Stimulated activated CD8-positive, alpha-beta memory T cell treated with anti-CD3 and anti-CD28 coated beads, Interleukin-15, amount 100 ng/mL, for 48 hours (primary cell): ENCODE measurements at places on chromosomes 11 and 22.

DNA sequence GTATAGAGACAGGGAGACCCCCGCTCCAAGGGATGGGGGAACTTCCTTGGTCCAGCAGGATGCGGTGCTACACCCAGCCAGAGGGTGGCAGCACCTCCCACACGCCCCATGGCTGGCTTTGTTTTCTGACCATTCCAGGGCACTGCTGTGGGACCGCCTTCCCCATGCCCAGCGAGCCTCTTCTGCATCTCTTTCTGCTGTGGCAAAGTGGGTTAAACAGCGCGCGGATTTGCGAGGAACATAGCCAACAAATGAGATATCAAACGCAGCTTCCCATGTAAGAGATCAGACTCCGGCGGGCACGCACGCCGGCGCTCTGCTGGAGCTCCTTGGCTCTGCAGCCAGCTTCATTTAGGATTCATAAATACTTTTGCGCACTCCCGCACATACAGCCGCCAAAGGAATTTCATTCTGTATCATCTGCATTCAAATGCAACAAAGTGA, 485.8 kb upstream of the CADM1 start:
- DNase-seq: no peak

DNA sequence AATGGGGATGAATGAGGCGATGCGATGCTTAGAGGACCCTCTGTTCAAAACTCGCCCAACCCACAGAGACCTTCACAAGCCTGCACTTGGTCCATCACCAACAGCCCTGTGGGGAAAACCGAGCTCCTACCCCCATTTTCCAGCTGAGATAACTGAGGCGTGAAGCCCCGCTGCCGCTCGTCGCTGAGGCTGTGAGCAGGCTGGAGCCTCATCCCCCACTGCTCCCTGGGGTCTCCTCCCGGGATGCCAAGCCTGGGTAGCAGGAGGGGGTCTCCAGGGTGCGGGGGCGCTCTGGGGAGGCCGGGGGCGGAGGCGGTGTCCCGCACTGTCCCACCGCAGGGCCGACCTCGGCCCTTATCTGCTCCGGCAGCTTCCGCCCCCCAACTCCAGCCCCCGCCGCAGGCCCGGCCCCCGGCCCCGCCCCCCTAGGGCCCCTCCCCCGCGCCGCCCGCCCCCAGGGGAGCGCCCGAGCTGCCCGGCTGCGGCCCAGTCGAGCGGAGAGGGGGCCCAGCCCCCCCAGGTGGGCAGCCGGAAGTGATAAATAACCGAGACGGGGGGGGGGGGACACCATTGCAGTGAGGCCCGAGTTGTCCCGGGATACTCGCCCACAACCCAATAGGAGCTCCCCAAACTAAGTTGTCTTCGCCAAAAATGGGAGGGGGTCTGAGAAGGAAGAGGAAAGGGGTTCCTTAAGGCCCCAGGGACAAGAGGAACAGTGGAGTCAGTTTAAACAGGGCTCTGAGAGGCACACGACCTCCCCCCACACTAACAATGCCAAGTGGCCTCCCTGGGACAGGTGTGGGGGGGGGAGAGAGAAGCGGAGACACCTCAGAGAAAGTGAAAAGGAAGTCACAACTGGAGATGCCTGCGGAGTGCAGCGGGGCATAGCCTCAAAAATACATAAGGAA, 8.3 kb upstream of the SLC39A13 start:
- no peak for DNase-seq

DNA sequence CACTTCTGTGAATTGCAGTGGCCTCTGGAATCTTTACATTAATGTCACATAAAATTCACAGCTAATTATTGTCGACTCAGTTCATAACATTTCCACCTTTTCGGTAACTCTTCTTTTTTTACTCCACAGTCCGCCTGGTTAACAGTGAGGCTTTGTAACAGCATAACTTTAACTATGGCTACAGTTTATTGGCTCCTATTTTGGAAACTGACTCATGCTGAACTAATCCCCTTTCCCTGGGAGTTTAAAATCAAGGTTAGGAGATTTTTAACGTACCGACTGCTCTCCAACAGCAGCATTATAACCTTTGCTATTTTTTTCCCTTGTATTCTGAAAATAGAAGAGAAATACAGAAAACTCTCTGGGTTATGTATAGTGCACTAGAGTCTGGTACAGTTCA, 3.2 kb upstream of the POGLUT3 start:
- DNase-seq: no peak

GRCh38 chr11:69497221-69497787, 15.8 kb downstream of the LINC01488 start:
- no peak for DNase-seq

DNA sequence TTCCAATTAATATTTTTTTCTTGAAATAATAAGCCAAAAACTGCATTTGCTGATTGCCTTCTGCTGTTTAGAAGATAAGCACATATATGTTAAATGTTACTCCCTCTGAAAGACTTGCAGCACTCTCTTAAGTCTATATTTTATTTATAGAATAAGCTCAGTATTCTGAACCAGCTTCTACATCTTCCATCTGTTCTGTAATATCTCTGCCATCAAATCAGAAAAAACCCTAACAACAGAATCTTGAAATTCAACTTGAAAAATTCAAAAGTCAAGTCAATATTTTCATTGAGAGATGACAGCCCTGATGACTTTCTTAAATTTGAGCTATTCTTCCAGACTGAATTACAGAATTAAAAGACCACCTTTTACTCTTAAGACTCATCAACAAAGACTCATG, 247.9 kb downstream of the NELL1 start:
- no peak for DNase-seq

DNA sequence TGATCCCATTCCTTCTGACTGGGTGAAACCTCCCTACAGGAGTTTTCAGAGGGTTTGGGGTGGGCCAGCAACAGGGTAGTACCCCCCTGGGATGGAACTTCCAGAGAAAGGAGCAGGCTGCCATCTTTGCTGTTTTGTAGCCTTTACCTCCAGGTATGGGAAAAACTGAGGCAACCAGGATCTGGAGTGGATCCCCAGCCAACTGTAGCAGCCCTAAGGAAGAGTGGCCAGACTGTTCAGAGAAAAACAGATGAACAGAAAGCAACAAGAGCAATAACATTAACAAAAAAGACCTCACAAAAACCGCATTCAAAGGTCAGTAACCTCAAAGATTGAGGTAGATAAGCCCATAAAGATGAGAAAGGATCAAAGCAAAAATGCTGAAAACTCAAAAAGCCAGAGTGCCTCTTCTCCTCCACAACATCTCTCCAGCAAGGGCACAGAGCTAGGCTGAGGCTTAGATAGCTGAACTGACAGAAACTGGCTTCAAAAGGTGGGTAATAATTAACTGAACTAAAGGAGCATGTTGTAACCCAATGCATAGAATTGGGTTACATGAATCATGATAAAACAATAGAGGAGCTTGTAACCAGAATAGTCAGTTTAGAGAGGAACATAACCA, 1288.6 kb upstream of the CNTN5 start:
- DNase-seq: no peak

DNA sequence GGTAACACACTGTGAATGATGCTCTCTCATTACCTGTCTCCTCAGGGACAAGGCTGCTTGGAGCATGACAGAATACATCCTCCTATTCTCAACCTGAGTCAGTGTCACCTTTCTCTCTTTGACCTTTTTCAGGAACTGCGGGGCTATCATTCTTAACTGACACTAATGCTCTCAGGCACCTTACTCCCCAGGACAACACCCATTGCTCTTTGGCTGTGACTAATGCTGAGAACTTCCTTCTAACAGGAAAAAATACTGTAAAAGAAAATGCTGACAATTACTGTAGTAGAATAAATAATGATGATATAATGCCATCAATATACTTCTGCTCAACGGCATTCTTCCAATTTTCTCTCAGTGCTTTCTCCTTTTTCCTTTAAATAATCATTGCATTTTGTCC, 2082.7 kb upstream of the RAG2 start:
- no peak for DNase-seq

DNA sequence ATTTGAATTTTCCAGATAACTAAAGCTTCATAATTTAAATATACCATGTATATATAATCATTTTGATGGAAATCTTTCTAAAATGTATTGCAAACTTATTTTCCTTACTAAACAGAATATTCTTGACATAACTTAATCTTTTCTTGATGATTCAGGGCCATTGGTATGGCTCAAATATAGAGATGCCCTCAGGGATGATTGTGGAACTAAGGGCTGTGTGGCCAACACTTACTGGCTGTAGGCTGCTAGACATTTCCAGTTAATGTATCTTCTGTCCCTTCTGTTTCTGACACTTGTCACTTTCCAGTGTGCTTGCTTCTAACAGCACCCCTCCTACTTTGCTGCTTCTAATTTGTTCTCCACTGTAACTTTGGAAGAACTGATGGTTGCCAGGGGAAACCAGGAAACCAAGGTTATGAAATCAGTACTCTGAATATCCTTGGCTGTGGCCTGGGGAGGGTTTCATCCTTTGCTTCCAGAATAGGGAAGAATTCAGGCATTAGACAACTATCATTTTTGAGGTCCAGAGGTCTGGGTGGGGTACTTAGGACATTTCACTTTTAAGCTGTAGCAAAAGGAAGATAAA, 697.2 kb downstream of the ETS1 start:
- no peak for DNase-seq

GRCh38 chr11:70319396-70320076, 49.0 kb downstream of the PPFIA1 start:
- no peak for DNase-seq
